ENCODE measurements at places on chromosomes 2 and 18. TPM values are rescaled to one million over a fixed set of nuclear protein-coding genes. Genes with fewer than 3 reads are reported as not detected.
A peak's percentile ranks its signal among the peaks of the same experiment; 100 is the strongest.

CLASP1 gene
- total RNA-seq: 60.2 TPM

DNA sequence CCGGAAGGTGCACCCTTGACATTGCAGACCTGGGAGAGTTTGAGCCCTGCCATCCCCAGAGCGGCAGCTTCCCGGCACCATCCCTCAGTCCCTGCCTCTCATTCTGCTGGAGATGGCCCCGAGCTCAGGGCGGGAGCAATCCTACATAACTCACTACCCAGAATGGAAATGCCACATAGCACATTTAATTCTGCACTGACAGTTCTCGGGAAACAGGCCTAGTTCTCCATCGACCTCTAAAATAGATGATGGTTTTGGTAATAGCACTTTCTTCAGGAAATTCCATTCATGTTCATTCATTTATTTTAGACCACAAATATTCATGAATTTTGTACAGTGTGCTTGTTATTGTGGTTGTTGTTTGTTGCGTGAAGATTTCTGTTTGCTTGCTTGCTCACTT, 92.9 kb upstream of the SLC14A2 start:
- H3K27ac ChIP-seq: no peak overlapping the region
- no peaks in the 10 kb centered on the region for H3K36me3 ChIP-seq
- no peak overlapping the region for H3K4me3 ChIP-seq
- no peak for DNase-seq
- H3K27me3 ChIP-seq: no peaks in the 10 kb centered on the region

GRCh38 chr2:158174495-158174894, 72.8 kb downstream of the UPP2 start:
- H3K27me3 ChIP-seq: no peaks in the 10 kb centered on the region
- H3K27ac ChIP-seq: no peak overlapping the region
- no peak overlapping the region for H3K4me3 ChIP-seq
- H3K36me3 ChIP-seq: no peaks in the 10 kb centered on the region
- no peak for DNase-seq

C2orf66 gene
- not detected for total RNA-seq

TCF7L1 gene
- total RNA-seq: 6.5 TPM

GRCh38 chr2:9739531-9739964, 103.7 kb upstream of the TAF1B start:
- H3K27ac ChIP-seq: peak overlapping the region; percentile 94
- peak overlapping the region; percentile 53 for H3K4me3 ChIP-seq
- H3K27me3 ChIP-seq: no peaks in the 10 kb centered on the region
- DNase-seq: peak; percentile 91

FAM98A gene
- total RNA-seq: 34.2 TPM

DNA sequence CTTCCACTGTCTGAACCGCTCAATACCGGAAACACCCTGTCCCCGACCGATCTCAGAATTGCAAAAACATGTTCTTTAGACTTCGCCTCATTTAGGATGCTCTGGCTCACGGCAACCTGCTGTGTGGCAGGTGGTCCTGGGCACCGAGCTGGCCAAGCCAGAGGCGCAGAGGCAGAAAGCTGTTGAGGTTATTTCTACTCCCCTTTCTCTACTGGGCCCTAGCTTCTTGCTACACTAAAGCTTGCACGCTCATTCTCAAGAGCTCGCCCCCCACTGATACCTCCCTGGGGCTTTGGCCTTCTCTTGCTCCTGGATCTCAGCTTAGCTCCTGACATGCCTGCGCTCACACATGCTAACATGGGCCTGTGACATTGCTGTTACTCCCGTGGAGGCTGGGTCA, 417.4 kb downstream of the LPIN1 start:
- H3K27ac ChIP-seq: no peak overlapping the region
- no peak overlapping the region for H3K4me3 ChIP-seq
- no peaks in the 10 kb centered on the region for H3K27me3 ChIP-seq
- H3K4me1 ChIP-seq: peaks cover 8% of the 10 kb centered on the region

GRCh38 chr2:217279140-217279539, 419.3 kb upstream of the TNP1 start:
- no peaks in the 10 kb centered on the region for H3K36me3 ChIP-seq
- no peak overlapping the region for H3K4me3 ChIP-seq
- no peak for DNase-seq
- H3K27me3 ChIP-seq: no peaks in the 10 kb centered on the region

DNA sequence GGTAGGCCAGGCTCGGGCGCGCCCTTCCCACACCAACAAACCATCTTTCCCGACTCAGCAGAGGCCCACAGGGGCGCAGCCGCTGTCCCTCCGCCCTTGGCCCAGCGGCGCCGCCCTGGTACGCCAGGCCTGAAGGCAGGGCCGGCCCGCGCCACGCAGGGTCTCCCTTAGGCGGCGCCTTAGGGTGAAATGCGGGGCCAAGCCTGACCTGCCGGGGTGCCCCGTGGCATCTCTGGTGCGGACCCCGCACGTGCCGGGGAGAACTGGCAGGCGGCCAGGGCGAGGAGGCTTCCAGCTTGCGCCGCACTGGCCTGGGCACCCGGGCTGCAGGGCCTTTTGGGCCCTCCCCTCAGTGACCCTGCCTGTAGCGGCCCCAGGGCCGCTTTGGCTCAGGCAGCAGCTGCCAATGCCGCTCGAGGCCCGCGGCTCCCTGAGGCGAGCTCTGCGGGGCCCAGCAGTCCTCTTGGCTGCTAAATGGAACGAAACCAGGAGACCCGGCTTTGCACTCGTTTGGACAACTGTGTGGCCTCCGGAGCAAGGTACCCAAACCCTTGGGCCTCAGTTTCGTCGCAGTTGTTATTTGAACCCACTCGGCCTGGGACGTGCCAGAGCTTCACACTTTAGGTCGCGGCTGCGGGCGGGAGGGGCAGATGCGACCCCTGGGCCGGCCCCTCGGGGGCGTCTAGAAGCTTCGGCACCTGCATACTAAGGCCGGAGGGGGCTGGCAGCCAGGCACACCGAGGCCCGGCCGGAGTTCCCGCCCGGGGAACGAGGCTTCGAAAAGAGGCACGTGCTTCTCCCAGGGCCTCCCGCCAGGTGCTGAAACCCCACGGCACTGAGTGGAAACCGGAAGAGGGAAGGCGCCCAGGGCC, 8.5 kb downstream of the OTX1 start:
- DNase-seq: no peak
- H3K4me1 ChIP-seq: peaks cover 36% of the 10 kb centered on the region
- no peak overlapping the region for H3K27ac ChIP-seq
- H3K36me3 ChIP-seq: no peaks in the 10 kb centered on the region

SLC14A1 gene
- total RNA-seq: 50.1 TPM

- peaks cover 42% of the 10 kb centered on the region for H3K27me3 ChIP-seq
- peak; percentile 87 for DNase-seq
- no peaks in the 10 kb centered on the region for H3K36me3 ChIP-seq
- peak within 1 kb of the TSS; percentile 88 for H3K27ac ChIP-seq
- H3K4me1 ChIP-seq: peaks cover 47% of the 10 kb centered on the region
- H3K4me3 ChIP-seq: peak within 1 kb of the TSS; percentile 85
Observed at GRCh38 chr2:175004980-175005732, at the start of gene CHN1. TSS of gene CHN1 (minus strand) at chr2:175005381. CDS start at chr2:175004912, 469 bp downstream.

DNA sequence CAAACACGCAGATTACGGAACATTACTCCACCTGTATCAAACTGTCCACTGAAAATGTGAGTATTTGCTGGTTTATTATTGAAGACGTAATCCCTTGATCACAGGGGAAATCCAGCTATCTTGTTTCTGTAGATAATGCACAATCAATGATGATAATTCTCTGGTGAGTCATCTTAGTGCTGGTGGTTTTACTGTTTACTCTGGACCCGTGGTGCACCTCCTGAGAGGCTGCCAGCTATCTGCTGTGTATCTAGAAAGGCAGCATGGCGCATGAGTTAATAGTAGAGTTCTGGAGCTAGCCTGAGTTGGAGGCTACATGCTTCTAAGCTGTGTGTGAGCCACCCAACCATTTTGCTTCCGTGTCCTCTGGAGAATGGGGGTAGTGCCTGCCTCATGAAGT, 6.5 kb downstream of the NCAPH start:
- peaks cover 30% of the 10 kb centered on the region for H3K4me1 ChIP-seq
- H3K27ac ChIP-seq: no peak overlapping the region
- H3K27me3 ChIP-seq: no peaks in the 10 kb centered on the region
- no peak overlapping the region for H3K4me3 ChIP-seq

- no peak overlapping the region for H3K27ac ChIP-seq
- no peaks in the 10 kb centered on the region for H3K4me1 ChIP-seq
- no peak for DNase-seq
- H3K27me3 ChIP-seq: no peaks in the 10 kb centered on the region
- H3K36me3 ChIP-seq: no peaks in the 10 kb centered on the region
- no peak overlapping the region for H3K4me3 ChIP-seq
Observed at GRCh38 chr18:12621742-12622306, 36.1 kb downstream of the SPIRE1 start.

- H3K4me3 ChIP-seq: no peak overlapping the region
- H3K27me3 ChIP-seq: no peaks in the 10 kb centered on the region
- H3K4me1 ChIP-seq: no peaks in the 10 kb centered on the region
- peaks cover 33% of the 10 kb centered on the region for H3K36me3 ChIP-seq
- no peak overlapping the region for H3K27ac ChIP-seq
- DNase-seq: no peak
Observed at GRCh38 chr18:48670751-48671560, 132.1 kb downstream of the CTIF start.

GPR39 gene
- total RNA-seq: not detected

DNA sequence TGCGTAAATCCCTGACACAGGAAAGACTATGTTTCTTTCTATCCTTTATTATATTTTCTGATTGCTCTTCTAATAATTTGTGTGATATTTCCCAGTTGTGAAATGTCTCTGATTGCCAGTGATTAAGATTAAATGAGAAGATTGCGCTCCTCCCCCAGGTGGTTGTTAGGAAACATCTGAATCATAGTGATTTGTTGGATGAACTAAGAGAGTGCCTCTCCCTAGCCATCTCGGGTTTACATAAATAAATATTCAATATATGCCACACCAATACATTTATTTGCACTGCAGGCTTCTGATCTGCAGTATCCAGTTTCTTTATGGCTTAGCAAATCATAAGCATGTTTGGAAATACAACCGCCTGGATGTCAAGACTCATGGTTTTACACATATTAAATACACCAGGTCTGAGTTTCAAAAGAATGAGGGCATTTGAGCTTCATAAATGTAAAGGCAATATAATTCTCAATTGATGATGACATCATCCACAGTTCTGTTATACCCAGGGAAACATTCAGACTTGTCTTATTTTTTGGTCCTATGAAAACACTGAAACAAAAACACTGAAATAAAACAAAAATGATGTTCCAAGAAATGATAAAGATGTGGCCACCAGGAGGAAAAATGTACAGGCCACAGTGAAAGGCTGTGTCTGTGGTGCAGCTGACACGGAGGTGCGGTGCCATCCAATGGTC, 826.7 kb upstream of the ACVR2A start:
- H3K27ac ChIP-seq: no peak overlapping the region
- DNase-seq: no peak
- H3K27me3 ChIP-seq: no peaks in the 10 kb centered on the region
- H3K36me3 ChIP-seq: no peaks in the 10 kb centered on the region

GRCh38 chr18:2994603-2995432, 18.1 kb downstream of the LPIN2 start:
- H3K4me1 ChIP-seq: peaks cover 49% of the 10 kb centered on the region
- no peak overlapping the region for H3K27ac ChIP-seq
- H3K4me3 ChIP-seq: peak overlapping the region; percentile 12

- no peak overlapping the region for H3K4me3 ChIP-seq
- H3K27me3 ChIP-seq: no peaks in the 10 kb centered on the region
- no peaks in the 10 kb centered on the region for H3K4me1 ChIP-seq
- H3K36me3 ChIP-seq: no peaks in the 10 kb centered on the region
- no peak for DNase-seq
Observed at GRCh38 chr2:59932341-59932740, 621.1 kb downstream of the BCL11A start.

GRCh38 chr2:118153433-118153832, 65.2 kb downstream of the INSIG2 start:
- H3K27ac ChIP-seq: no peak overlapping the region
- H3K4me1 ChIP-seq: no peaks in the 10 kb centered on the region
- no peak for DNase-seq
- no peak overlapping the region for H3K4me3 ChIP-seq

DNA sequence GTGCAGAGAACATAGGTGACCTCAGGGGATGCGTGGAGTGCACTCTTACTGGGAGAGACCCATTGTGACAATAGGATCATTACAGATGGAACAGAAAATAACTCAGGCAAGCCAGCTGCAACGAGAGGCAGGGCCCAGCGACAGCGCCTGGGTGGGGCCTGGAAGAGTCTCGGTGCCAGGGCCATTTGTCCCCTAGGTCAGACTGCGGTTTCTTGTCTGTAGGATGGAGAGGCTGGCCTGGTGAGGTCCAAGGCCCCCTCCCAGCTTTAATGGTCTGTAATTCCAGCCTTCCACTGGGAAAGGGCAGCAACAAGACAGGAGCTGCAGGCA, 208.6 kb upstream of the APCDD1 start:
- no peaks in the 10 kb centered on the region for H3K27me3 ChIP-seq
- peaks cover 11% of the 10 kb centered on the region for H3K4me1 ChIP-seq
- DNase-seq: no peak
- no peak overlapping the region for H3K4me3 ChIP-seq

DNA sequence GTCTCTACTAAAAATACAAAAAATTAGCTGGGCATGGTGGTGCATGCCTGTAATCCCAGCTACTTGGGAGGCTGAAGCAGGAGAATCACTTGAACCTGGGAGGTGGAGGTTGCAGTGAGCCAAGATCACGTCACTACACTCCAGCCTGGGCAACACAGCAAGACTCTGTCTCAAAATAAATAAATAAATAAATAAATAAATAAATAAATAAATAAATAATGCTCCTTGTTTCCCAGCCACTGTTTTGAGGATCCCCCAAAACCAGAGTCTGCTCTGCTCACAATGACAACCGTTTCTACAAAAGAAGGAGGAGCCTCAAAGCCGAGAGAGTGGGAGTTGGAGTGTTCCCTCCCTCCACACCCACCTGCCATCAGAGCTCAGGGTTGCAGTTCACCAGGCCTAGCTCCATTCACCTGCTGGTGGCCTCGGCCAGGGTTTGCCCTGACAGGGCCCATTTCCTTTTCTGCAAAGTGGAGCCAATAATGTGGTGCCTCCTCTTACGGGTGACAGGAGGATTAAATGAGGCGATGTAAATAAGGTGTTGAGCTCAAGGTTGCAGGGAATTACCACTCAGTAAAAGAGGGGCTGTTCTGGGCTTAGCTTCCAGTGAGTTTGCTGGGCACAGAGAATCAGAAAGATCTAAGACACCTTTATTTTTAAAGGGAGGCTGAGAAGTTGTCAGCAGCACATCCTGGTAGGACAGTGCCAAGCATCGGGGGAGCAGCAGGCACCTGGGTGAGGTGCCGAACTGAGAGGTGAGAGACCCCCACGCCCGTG, 25.5 kb downstream of the CRACDL start:
- no peaks in the 10 kb centered on the region for H3K36me3 ChIP-seq
- H3K4me3 ChIP-seq: no peak overlapping the region
- no peak for DNase-seq
- H3K4me1 ChIP-seq: peaks cover 17% of the 10 kb centered on the region
- no peak overlapping the region for H3K27ac ChIP-seq

DNA sequence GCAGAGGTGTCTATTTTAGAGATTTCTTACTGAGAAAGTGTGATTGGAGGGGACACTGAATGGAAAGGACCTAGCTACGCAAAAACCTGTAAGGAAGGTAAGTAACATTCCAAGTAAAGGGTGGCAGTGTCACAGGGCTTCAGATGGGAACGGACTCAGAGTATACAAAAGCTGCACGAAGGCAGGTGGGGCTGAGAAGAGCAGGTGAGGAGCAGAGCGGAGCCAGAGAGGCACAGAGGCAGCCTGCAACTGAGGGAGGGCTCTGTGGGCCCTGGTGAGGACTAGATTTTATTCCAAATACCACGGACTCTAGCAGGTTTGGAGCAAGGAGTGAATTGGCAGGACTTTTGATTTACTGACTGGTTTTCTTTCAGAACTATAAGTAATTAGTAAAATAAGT, 331.3 kb upstream of the PKDCC start:
- H3K4me1 ChIP-seq: no peaks in the 10 kb centered on the region
- no peaks in the 10 kb centered on the region for H3K27me3 ChIP-seq
- no peak overlapping the region for H3K27ac ChIP-seq

KCNK3 gene
- total RNA-seq: 9.4 TPM

All from heart left ventricle (tissue), 16 donors.